Activated CD4-positive, alpha-beta T cell treated with anti-CD3 and anti-CD28 coated beads for 1 hour (primary cell): ENCODE measurements at places on chromosomes 1 and 21.

DNA sequence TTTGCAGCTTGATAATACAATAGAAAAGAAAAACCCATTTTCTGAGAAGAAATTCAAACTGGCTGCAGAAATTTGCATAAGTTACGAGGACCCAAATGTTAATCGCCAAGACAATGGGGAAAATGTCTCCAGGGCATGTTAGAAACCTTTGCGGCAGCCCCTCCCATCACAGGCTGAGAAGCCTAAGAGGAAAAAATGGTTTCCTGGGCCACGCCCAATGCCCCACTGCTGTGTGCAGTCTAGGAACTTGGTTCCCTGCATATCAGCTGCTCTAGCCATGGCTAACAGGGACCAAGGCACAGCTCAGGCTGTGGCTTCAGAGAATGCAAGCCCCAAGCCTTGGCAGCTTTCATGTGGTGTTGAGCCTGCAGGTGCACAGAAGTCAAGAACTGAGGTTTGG, 37.5 kb upstream of the TMEM61 start:
- DNase-seq: no peak

- DNase-seq: no peak
Observed at GRCh38 chr1:243471754-243472745, 216.2 kb downstream of the SDCCAG8 start.

DNA sequence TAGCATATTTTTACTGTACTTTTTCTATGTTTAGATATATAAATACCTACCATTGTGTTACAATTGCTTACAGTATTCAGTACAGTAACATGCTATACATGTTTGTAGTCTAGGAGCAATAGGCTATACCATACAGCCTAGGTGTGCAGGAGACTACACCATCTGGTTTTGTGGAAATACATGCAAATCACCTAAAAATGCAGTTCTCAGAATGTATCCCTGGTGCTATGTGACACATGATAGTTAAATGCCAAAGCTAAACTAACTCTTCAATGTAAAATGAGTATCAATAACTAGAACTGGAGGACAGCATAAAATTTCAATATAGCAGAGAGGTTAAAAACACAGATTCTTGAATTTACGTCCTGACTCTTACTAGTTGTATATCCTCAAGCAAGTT, 14.8 kb downstream of the NUCKS1 start:
- no peak for DNase-seq

DNA sequence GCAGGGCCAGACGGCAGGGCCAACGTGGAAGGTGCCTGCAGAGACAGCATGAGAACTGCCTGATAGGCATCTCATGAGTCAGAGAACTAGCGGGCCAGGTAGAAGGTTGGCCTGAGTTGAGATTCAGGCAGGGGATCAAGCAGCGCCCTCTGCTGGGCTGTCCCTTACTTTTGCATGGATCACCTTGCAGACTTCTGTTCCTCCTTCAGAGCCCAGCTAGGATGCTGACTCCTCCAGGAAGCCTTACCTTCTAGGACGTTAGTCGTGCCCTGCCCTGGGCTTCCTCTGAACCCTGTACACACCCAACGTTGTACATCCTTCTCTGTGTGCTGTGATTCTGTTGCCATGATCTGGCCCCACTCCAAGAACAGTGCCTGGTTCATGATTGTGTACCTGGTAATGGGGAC, 231.3 kb upstream of the VAMP3 start:
- no peak for DNase-seq

DNA sequence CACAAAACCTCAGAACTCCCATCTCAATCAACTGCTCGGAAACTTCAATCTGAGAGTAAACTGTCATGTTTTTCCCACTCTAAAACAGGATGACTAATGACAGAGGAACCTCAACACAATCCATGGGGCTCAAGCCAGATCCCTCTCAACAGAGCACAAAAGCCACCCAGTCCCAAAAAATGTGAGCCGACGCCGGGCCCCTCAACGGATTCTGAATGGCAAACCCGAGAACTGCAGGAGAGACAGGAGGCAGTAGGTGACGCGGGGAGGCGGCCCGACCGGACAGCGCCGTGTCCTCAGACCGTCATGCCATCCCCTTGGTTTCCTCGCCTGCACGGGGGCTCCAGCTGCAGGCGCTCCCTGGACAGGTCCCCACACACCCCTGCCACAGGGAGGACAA, 53.4 kb downstream of the SSBP3 start:
- no peak for DNase-seq

DNA sequence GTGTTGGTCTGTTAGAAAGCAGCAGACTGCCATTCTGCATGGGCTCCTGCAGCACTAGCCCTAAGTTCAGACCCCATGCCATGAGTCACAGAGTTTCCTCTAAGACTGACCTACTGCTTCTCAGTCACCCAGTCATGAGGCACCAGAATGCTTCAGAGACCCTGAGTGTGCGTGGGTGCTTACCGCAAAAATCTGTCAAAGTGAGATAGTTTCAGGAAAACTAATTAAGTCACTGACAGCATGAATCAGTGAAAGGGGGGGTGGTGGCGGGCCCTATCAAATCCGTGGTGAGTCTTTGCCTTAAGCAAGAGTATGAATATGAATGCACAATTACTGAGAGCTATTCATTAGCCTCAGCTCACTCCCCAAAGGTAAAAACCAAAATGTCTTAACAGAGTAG, 98.1 kb downstream of the KCTD3 start:
- no peak for DNase-seq

DNA sequence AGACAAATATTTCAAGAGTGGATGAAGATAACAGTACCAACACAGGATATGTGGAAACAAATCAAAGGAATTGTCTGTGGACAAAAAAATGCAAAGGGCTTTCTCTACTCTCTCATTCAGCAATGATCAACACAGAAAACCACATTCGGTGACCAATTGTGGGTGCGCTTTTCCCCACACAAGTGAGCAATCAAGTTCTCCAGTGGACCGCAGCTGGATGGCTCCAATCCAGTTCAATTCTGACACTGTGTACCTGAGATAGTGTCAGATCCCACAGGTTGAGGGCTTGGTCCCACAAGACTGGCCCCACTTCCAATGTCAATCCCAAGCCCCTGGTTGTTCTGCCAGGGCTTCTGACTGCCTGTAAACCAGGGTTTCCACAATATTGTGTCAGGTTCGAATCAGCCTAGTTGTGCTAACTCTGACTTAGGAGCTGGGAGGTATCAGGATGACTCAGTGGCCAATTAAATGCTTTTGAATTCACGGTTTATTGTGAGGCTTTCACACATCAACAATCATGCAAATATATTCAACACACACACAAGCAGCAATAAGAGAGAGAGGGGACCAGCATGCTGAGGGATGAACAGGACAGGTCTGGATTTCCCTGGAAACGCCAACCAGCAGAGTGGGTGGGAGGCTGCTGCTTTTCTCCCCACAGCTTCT, 87.0 kb upstream of the BTG3 start:
- DNase-seq: no peak

DNA sequence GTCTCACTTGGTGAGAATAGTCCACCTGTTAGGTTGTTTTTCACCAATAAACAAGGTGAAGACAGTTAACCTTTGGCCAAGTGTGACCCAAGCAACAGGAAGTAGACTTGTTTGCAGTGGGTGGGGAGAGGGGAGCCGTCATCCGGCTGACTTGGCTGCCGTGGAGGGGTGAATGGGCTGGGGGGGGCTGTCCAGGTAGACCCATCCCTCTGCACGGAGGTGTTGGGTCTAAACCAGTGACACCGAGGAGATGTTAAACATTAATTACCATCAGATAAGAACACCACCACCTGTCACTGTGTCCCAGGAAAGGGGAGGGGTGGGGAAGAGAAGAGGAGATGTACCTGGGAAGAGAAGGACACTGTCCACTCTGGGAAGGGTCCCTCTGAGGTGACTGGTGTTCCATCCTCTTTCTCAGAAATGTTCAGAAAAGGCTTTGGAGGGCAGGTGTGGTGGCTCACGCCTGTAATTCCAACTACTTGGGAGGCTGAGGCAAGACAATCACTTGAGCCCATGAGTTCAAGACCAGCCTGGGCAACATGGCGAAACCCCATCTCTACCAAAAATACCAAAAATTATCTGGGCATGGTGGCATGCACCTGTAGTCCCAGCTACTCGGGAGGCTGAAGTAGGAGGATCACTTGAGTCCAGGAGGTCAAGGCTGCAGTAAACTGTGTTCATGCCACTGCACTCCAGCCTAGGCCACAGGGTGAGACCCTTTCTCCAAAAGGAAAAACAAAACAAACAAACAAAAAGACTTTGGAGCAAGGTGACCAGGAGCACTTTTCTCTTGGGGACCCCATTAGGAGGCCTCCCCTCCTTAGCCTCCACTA, 6.7 kb upstream of the MYOM3 start:
- DNase-seq: no peak

- no peak for DNase-seq
Observed at GRCh38 chr1:234980291-234980644, 148.4 kb downstream of the TOMM20 start.

DNA sequence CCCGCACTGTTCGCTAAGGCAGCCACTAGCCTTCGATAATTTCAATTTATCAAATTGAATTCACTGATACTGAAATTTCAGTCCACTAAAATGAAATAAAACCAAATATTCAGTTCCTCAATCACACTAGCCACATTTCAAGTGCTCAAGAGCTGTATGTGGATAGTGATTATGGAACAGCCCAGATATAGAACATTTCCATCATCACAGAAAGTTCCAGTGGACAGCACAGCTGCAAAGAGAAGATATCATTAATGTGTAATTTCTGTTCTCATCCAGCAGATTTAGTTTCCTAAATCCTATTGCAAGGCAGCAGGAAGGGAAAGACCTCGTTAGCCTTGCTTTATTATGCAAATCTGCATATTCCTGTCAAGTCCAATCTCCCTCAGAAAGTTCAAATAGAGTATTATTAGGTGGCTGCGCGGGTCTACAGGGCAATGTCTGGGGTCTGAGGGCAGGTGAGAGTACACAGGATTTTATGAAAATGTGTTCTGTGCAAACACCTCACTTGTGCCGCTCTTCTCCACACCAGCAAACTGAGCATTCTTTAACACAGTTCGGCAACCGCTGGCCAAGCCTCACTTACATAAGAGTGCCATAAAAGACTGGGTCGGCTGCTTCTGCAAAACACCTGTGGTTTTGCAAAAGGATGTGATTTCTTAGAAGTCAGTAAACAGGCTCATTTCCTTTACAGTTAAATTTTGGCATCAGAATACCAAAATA, 22.4 kb downstream of the CAPZB start:
- peak; percentile 41 for DNase-seq

DNA sequence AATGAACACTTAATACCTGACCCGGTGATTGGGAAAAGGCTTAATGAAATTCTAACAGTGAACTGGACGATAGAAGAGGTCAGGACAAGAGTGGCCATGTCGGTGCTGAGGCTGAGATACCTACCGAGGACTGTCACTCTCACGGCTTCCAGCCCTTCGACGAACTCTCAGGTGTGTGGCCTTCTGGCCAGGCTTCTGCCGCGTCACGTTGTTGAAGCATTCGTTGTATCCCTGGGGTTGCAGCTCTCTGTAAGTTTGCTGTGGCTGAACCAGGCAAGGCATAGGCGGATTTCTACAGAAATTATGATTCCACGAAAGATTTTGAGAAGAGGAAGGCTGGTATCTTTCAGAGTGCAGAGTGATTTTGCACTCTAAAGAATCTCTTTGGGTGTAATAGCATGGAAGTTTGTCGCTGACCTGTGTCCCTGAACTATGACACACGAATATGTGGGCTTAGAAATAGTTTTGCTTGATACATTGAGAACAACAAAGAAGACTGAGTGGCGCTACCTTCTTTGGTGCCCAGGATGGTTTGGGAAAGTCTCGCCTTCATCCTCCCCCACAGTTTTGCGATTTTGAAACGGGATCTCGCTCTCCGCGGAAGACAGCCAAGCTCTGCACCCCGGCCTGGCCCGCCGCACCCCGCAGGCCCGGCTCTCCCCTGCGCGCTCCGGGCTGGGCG, 403 bp upstream of the EPHX4 start:
- DNase-seq: no peak

- no peak for DNase-seq
Observed at GRCh38 chr1:15736038-15736891, at the start of gene SLC25A34. Gene SLC25A34 (plus strand): TSS chr1:15736258. CDS start chr1:15736486, 228 bp downstream.

GRCh38 chr1:89633800-89634625, 1.1 kb downstream of the LRRC8C start:
- no peak for DNase-seq

DNA sequence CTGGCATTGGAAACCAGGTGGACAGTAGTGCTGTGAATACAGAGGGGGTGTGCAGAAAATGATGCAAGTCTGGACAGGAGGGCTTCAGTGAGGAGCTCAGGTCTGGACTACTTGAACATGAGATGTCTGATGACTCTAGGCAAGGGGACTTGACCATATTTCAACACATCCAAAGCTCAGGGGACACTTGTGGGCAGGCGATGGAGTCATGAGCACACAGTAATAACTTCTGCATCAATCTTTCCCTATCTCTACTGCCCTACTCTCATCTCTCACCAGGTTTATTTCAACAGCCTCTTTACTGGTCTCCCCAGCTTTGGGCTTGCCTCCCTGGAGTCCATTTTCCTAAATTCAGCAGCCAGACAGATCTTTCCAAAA, 21.9 kb downstream of the FMO2 start:
- no peak for DNase-seq

DNA sequence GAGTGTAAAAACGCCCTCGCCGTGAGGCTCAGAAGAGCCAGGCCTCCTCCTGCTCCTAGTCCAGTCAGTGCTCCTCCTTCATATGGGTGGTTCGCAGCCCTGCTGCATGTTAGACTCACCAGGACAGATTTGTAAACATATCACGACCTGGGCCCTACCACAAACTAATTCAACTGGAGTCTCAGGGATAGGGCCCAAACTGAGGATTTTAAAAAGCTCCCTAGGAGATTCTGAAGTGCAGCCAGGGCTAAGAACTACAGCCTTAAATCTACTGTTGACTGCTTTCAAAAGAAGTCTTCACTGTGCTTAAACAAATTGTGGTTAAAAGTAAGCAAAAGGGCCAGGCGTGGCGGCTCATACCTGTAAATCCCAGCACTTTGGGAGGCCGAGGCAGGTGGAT, 57.0 kb downstream of the CAMTA1 start:
- no peak for DNase-seq

DNA sequence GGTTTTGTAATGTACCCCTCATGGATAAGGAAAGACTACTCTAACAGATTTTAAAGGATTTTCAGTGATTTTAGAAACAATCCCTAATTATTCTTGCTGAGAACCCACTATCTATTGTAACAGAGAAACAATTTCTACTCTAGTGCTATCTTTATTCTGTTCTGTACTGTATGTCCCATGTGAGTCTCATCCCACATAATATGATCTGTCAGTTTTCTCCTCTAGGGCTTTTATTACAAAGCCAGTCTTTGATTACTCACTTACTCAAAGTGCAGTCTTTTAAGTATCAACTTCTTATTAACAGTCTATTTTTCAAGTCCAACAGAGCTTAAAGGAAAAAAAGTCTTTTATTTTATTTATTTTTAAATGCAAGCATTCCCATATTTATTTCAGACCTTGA, 54.8 kb downstream of the CTH start:
- DNase-seq: no peak

DNA sequence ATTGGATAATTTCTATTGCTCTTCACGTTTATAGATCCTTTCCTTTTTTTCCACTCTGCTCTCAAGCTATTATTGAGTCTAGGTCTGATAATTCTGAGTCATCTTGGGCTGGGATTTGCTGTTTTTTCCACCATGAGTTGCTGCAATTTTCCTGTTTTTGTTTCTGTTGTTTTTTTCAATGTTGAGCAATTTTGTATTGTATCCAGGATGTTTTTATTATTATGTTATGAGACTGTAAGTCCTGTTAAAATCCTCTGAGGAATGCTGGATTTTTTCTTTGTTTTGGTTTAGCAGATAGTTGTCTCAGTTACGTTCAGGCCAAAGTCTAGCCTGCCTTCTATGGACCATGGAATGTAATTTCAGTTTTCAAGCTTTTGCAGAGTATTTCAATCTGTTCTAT, 13.0 kb upstream of the SLC35A3 start:
- no peak for DNase-seq

- DNase-seq: no peak
Observed at GRCh38 chr1:92125204-92125603, 45.1 kb downstream of the BTBD8 start.
